Globus pallidus (tissue), 1 donor: ENCODE measurements at places on chromosomes 5 and 9.

- no peak for DNase-seq
Observed at GRCh38 chr9:91248707-91249106, 113.0 kb downstream of the AUH start.

- DNase-seq: no peak
Observed at GRCh38 chr5:893137-893506, 438 bp downstream of the TRIP13 start.

GRCh38 chr5:67272453-67273130 lies 76.0 kb upstream of the CD180 start:
- no peak for DNase-seq

GRCh38 chr9:127575875-127576778 lies 36.0 kb upstream of the STXBP1 start:
- DNase-seq: no peak

DNA sequence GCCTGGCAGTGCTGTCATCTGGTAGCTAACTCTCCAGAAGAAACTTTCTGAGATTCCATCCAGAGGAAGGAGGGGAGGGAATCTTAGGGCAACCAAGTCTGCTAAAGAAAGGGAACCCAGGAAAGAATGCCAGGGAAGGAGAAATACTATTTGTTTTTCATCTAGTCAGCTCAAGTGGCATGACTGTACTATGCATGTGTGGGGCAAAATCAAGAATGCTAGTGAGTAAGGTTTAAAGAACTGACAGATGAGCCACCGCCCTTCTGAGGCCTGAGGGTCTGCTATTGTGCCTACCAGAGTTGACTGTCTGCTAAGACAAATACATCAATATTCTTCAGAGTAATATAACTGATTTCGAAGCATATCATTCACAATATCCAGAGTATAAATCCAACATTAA lies 204.2 kb downstream of the SLC12A2 start:
- DNase-seq: no peak

GRCh38 chr5:171984748-171985419 lies 21.6 kb downstream of the FBXW11 start:
- DNase-seq: no peak
